Glutamatergic neuron (in vitro differentiated cells): ENCODE measurements at places on chromosomes 2 and 18. TPM values are rescaled to one million over a fixed set of nuclear protein-coding genes. Genes with fewer than 3 reads are reported as not detected.

NT5C1B gene
- total RNA-seq = not detected

DNA sequence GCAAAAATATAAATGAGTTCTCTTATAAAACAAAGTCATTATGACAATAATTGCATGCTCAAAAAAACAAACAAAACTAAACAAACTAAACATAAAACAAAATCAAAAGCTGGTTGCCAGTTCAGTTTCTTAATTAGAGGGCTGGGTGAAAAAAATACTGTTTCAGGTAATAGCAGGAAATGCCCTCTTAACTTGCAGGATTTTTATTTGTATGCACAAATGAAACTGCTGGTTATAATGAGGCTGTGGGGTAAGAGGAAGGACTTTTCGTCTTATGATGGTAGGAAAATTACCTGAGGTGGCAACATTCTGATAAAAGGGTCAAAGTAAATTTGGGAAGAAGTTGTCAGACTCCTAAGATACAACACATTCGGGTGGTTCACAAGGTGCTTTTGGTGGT is 21.5 kb upstream of the CDKL4 start:
- H3K4me3 ChIP-seq = no peak overlapping the region
- DNase-seq = no peak
- H3K4me1 ChIP-seq = peaks cover 4% of the 10 kb centered on the region
- peaks cover 2% of the 10 kb centered on the region for H3K27me3 ChIP-seq

GRCh38 chr2:205857520-205858237 is 175.4 kb downstream of the NRP2 start:
- H3K27ac ChIP-seq = peak overlapping the region; percentile 79
- H3K36me3 ChIP-seq = no peaks in the 10 kb centered on the region
- H3K4me1 ChIP-seq = peaks cover 25% of the 10 kb centered on the region

NEB gene
- total RNA-seq = 0.59 TPM

SRD5A2 gene
- total RNA-seq = not detected

LAMA3 gene
- total RNA-seq = 2.1 TPM

OLA1 gene
- total RNA-seq = 96.2 TPM

ADAM17 gene
- 23.8 TPM for total RNA-seq

GRCh38 chr2:217045700-217046475 is 186.0 kb upstream of the TNP1 start:
- no peak for DNase-seq
- H3K4me1 ChIP-seq = no peaks in the 10 kb centered on the region
- no peaks in the 10 kb centered on the region for H3K27me3 ChIP-seq

DNA sequence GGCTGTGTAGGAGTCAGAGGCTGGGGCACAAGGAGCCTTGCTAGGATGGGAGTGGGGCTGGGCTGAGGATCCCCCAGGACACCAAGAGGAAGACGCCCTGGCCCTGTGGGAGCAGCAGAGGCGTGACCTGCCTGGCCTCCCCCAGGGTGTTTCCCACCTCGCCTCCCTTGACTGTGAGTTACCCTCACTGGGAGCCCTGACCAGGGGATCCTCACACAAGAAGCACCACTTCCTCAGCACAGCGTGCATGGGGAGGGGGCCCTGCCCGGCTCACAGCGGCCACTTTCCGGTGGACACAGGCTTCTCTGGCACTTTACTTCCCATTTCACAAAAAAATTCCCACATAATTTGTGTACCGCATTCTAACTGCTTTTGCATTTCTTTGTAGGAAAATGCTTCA is 187.7 kb downstream of the EIPR1 start:
- no peaks in the 10 kb centered on the region for H3K36me3 ChIP-seq
- no peak overlapping the region for H3K27ac ChIP-seq
- H3K27me3 ChIP-seq = peaks cover 5% of the 10 kb centered on the region
- no peak for DNase-seq

DNA sequence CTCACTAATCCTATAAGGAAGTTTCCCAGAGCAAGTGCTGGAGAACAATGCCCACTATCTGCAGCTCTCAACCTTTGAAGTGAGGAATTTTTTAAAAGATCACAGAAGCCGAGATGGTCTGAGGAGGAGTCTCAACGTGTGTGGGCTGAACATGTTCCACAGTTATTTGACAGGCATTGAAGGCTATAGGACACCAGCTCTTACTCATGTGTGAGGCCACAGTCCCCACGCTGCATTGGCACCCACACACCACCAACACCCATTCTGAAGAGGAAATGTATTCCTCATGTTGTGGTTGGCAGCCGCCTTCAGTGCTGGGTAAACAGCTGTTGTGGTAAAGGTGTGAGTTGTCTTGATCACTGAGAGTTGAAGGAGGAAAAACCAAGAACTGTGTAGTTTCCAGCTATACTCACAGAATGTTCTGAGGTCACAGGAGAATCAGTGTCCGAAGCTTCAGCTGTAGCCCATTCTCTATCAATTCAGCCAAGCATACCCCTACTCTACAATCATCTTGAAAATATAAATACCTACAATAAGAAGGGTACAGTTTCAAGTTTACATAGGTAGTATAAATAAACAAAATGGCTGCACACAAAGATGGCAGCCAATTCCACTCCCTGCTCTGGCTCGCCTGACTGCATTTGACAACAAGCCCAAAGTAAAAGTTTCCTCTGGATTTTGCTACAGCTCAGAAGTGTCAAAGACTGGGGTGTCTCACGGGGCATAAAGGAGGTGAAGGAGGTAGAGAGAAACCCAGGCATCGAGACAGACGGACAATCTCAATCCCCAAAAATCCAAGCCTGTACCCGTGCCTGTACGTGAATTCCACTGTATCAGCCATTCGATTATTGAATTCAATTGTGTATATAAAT is 12.1 kb downstream of the CD226 start:
- no peak for DNase-seq
- H3K27ac ChIP-seq = no peak overlapping the region
- H3K36me3 ChIP-seq = no peaks in the 10 kb centered on the region

- H3K4me3 ChIP-seq = no peak overlapping the region
- no peaks in the 10 kb centered on the region for H3K4me1 ChIP-seq
- no peak overlapping the region for H3K27ac ChIP-seq
These were observed 27.6 kb upstream of the UGP2 start for GRCh38 chr2:63814114-63814513.

DNA sequence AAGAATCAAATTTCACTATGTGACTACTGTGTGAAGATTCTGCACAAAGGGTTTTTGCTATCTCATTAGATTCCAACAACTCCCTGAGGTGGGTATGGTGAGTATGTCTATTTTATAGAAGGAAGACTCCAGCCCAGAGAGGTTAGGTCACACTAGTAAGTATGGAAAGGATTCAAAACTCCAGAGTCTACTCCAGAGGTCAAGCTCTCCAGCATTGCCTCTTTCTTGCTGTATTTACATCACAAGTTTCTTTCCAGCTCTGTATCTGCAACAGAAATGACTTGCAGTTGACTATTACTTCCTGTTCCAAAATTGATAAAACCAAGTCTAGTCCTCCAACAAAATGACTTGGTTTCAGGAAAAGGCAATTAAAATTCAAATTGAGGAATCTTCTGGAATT is 2.1 kb downstream of the COL4A4 start:
- H3K4me1 ChIP-seq = no peaks in the 10 kb centered on the region
- H3K4me3 ChIP-seq = no peak overlapping the region
- H3K27me3 ChIP-seq = peaks cover 12% of the 10 kb centered on the region
- H3K36me3 ChIP-seq = no peaks in the 10 kb centered on the region
- no peak overlapping the region for H3K27ac ChIP-seq
- DNase-seq = no peak

- peak overlapping the region; percentile 82 for H3K27ac ChIP-seq
- H3K4me3 ChIP-seq = peak overlapping the region; percentile 42
These were observed 38.2 kb downstream of the ZNF516 start for GRCh38 chr18:76456823-76457222.

DNA sequence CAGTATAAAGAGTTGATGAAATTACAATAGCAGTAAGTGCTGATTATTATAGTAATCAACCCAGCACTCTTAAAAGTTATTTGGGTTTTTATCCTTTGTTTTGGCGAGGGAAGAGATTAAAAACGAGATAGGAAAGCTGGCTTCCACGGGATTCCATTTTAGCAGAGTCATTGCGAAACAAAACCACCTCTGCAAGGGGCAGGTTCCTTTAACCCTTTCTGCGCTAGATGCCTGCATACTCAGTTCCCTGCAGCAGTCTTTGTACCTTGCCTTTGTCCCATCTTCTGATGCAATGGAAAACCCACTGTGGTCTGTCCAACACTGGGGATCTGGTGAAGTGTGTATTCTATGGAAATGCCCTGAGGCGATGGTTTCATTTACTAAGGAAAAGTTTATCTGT is 2.7 kb downstream of the YPEL5 start:
- H3K4me3 ChIP-seq = peak overlapping the region; percentile 42
- H3K27me3 ChIP-seq = peaks cover 6% of the 10 kb centered on the region
- H3K4me1 ChIP-seq = peaks cover 23% of the 10 kb centered on the region
- H3K36me3 ChIP-seq = no peaks in the 10 kb centered on the region
- peak overlapping the region; percentile 52 for H3K27ac ChIP-seq

C2orf76 gene
- total RNA-seq = 10.4 TPM

GRCh38 chr18:37397814-37398213 is 167.8 kb downstream of the CELF4 start:
- DNase-seq = no peak
- H3K36me3 ChIP-seq = no peaks in the 10 kb centered on the region
- H3K4me1 ChIP-seq = peaks cover 59% of the 10 kb centered on the region
- peaks cover 19% of the 10 kb centered on the region for H3K27me3 ChIP-seq
- H3K4me3 ChIP-seq = no peak overlapping the region
- H3K27ac ChIP-seq = no peak overlapping the region

DNA sequence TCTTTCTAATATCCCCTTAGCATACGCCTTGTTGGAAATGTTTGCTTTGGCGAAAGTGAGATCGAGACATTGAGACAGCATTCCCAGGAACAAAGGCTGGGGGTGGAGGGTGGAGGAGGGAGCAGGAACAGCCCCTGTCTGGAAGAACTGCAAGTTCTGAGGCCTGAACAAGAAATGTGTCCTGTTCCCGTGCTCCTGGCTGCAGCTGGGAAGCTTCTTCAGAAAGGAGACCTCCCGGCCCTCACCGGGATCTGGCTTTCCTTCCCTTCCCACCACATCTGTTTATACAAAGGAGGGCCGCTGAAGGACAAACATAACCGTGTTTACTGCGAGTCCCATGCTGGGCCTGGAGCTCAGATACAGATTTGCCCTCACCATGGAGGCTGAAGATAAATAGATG is 35.9 kb downstream of the AFF3 start:
- H3K4me1 ChIP-seq = peaks cover 43% of the 10 kb centered on the region
- DNase-seq = peak; percentile 18
- peaks cover 13% of the 10 kb centered on the region for H3K27me3 ChIP-seq
- peak overlapping the region; percentile 81 for H3K27ac ChIP-seq

DNA sequence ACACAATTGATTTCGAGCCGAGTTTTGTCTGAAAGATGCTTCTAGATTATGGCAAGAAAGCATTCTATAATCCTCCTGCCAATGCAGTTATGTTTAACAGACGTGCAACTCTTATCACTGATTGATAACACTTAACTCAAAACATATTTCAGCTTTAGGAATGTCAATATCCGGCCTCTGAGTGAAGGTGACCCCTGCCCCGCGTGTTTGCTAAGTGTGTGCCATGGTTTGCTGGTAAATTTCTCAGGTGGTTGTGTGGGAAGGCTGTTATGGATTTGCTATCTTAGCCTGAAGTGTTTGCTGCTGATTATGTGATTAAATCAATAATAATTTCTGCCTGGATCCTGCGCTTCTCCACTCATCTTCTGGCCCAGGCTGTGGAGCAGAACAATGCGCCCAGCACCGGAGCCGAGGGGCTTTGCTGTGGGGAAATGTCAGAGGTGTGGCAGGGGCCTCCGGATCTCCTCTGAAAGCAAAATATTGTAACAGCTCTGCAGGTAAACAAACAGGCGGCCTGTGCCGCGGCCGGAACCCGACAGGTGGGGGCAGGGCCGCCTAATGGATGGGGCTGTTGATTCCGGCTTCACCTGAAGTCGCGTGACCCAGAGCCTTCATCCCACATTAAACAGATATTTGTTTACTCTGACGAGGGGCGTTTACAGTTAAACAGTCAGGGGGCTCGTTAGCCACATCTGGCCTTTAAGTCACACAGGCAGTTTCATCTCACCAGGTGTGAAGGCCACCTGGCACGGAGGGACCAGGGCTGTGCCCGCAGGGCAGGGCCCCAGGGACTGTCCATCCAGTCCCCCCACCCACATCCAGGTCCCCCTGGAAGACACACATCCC is 210.7 kb upstream of the SALL3 start:
- H3K27ac ChIP-seq = no peak overlapping the region
- H3K27me3 ChIP-seq = peaks cover 9% of the 10 kb centered on the region
- no peak for DNase-seq
- no peaks in the 10 kb centered on the region for H3K36me3 ChIP-seq

- DNase-seq = no peak
- no peak overlapping the region for H3K4me3 ChIP-seq
- H3K27me3 ChIP-seq = peaks cover 3% of the 10 kb centered on the region
- peaks cover 4% of the 10 kb centered on the region for H3K4me1 ChIP-seq
These were observed 34.5 kb downstream of the PTPN4 start for GRCh38 chr2:119794237-119794636.

KCNE4 gene
- total RNA-seq = not detected

GRCh38 chr18:46318356-46318755 is 214.2 kb downstream of the HAUS1 start:
- H3K36me3 ChIP-seq = no peaks in the 10 kb centered on the region
- no peak overlapping the region for H3K27ac ChIP-seq
